CD4-positive, alpha-beta T cell treated with Interleukin-21 for 1 hour (primary cell): ENCODE measurements at places on chromosomes 12 and 14.

GRCh38 chr14:103657471-103657870 is 28.5 kb downstream of the KLC1 start:
- no peak for DNase-seq

- DNase-seq, result no peak
These were observed 33.2 kb downstream of the DUSP6 start for GRCh38 chr12:89319122-89319521.

- DNase-seq, result no peak
These were observed 5.5 kb downstream of the NDRG2 start for GRCh38 chr14:21019366-21019765.

DNA sequence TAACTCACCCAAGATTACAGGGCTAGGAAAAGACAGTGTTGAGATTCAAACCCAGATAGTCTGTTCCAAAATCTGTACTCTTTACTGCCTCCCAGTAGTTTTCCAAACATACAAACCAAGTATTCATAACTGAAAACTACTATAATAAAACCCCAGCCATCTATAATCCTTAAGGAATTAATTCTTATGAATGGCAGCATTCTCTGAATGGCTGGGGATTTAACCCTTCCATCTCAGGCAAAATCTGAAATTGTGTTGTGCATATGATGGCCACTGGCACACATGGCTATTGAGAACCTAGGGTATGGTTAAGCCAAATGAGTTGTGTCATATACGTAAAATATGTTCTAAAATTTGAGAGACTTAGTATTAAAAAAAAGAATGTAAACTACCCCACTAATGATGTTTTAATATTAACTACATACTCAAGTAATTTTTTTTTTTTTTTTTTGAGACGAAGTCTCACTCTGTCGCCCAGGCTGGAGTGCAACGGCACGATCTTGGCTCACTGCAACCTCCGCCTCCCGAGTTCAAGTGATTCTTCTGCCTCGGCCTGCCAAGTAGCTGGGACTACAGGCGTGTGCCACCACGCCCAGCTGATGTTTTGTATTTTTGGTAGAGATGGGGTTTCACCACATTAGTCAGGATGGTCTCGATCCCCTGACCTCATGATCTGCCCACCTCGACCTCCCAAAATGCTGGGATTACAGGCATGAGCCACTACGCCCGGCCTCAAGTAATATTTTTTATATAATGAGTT is 16.7 kb downstream of the PPP1R13B start:
- DNase-seq, result no peak

- DNase-seq, result no peak
These were observed 220.9 kb downstream of the FOXG1 start for GRCh38 chr14:28987516-28987915.

DNA sequence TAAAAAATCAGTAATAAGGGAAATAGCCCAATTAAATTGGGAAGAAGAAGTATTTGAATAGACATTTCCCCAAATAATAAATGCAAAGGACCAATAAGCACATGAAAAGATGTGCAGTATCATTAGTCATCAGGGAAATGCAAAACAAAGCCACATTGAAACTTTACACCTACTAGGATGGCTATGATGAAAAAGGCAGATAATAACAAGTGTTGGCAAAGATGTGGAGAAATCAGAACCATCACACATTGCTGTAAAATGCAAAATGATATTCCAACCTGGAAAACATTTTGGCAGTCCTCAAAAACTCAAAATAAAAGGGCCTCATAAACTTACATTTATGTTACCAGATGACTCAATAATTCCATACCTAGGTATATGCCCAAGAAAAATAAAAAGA is 131.1 kb upstream of the G2E3 start:
- no peak for DNase-seq

- no peak for DNase-seq
These were observed 239.2 kb upstream of the CPNE8 start for GRCh38 chr12:39144613-39145061.

GRCh38 chr12:32265951-32266350 is 133.4 kb upstream of the FGD4 start:
- DNase-seq, result no peak

- no peak for DNase-seq
These were observed 178.4 kb upstream of the PARP11 start for GRCh38 chr12:4051596-4051995.

DNA sequence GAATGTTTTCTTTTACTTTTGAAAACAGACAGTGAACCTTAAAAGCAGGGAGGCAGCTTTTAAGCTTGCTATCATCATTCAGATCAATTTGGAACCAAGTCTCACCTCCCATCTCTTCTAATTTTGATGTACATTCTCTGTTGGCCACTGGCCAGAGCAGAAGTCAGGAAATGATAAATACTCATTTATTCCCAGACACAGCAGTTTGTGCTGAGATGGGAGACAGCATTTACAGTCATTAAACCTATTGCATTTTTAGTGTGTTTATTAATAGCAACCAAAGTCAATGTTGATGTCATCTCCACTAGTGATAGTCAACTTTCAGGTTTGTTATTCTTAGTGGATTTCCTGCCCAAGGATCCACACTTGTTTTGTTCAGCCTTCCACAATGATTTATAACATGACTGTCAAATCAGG is 320.0 kb upstream of the ATP2B1 start:
- no peak for DNase-seq

- no peak for DNase-seq
These were observed 60.0 kb downstream of the TTC6 start for GRCh38 chr14:37655418-37655817.

DNA sequence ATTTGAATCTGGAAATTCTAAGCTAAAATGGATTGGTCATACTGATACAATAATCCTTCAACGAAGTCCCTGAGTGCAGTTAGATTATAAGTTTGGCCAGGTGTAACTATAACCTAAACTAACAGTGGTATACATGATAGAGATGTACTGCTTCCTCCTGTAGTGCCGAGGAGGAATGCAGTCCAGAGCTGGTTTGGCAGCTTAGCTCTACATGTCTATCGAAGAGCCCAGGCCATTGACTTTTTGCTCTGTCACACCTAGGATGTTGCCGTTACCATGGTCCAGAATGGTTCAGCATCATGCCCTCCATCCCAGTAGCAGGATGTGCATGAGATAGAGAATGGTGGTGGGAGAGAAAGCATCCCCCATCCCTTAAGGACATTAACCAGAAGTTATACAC is 318.1 kb downstream of the ZFP36L1 start:
- DNase-seq, result no peak

GRCh38 chr14:51396222-51396815 is 156.3 kb downstream of the TMX1 start:
- DNase-seq, result no peak
